ENCODE measurements at places on chromosomes 11 and 22. TPM values are rescaled to one million over a fixed set of nuclear protein-coding genes. Genes with fewer than 3 reads are reported as not detected.

ZNRF3 gene
- 12.4 TPM for total RNA-seq

TRIM5 gene
- 16.3 TPM for total RNA-seq

SCN2B gene
- total RNA-seq, result 12.0 TPM

CRYBB3 gene
- total RNA-seq, result not detected

TAF10 gene
- 20.6 TPM for total RNA-seq

SREBF2 gene
- 47.6 TPM for total RNA-seq

EMID1 gene
- total RNA-seq, result 13.8 TPM

DCHS1 gene
- total RNA-seq, result 64.6 TPM

ATL3 gene
- 67.5 TPM for total RNA-seq

RIN1 gene
- total RNA-seq, result 7.1 TPM

OR2AG1 gene
- not detected for total RNA-seq

MISFA gene
- not detected for total RNA-seq

DNAJB13 gene
- not detected for total RNA-seq

TMEM123 gene
- total RNA-seq, result 156 TPM

THY1 gene
- total RNA-seq, result 49.6 TPM

MUC5B gene
- 159 TPM for total RNA-seq

INPP5J gene
- total RNA-seq, result 3.5 TPM

OR5B2 gene
- total RNA-seq, result not detected

TCN2 gene
- total RNA-seq, result 6.7 TPM

FAM180B gene
- total RNA-seq, result 1.4 TPM

FLRT1 gene
- total RNA-seq, result 3.7 TPM

DAGLA gene
- 4.1 TPM for total RNA-seq

PHF21A gene
- 30.2 TPM for total RNA-seq

TPST2 gene
- 13.1 TPM for total RNA-seq

IGSF9B gene
- total RNA-seq, result 11.1 TPM

IFITM10 gene
- 0.31 TPM for total RNA-seq

MMP8 gene
- 0.51 TPM for total RNA-seq

DGCR6 gene
- total RNA-seq, result 24.4 TPM

HRAS gene
- total RNA-seq, result 50.7 TPM

PIH1D2 gene
- total RNA-seq, result 2.2 TPM

ST14 gene
- total RNA-seq, result 9.7 TPM

KRTAP5-7 gene
- total RNA-seq, result not detected

FZD4 gene
- total RNA-seq, result 59.5 TPM

C22orf23 gene
- not detected for total RNA-seq
